ENCODE measurements at places on chromosomes 7 and 10.

DNA sequence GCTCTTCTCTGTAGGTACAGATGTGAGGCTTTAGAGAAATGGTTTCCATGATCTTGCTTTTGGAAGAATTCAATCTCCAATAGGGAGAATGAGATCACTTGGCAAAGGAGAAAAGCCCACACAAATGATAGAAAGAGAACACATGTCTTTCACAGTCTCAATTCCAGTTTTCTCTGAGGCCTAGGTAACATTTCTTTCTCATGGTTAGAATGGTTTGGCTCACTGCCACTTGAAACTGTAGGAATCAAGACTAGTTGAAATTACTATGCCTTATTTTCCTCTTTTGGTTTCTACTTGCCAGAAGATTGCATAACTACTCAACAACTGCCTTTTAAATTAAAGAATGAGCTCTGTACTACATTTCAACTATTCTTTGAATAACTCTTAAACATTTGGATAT is 276.5 kb upstream of the TEX47 start:
- DNase-seq = no peak

- no peak for DNase-seq
Observed at GRCh38 chr7:22944510-22944909, 69.4 kb downstream of the HYCC1 start.

DNA sequence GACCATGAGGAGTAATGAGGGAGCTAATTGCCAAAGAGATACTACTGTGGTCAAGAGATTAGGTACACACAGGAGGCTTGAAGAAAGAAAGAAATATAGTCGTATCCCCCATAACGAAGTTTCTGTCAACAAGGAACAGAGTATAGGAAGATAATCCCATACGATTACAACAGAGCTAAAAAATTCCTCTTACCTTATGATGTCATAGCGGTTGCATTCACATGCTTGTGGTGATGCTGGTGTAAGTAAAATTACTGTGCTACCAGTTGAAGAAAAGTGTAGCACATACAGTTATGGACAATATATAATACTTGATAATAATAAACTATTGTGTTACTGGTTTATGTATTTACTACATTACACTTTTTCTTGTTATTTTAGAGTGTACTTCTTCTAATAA is 51.6 kb upstream of the CASD1 start:
- no peak for DNase-seq

GRCh38 chr10:28914701-28915100 is 237.4 kb downstream of the BAMBI start:
- no peak for DNase-seq

DNA sequence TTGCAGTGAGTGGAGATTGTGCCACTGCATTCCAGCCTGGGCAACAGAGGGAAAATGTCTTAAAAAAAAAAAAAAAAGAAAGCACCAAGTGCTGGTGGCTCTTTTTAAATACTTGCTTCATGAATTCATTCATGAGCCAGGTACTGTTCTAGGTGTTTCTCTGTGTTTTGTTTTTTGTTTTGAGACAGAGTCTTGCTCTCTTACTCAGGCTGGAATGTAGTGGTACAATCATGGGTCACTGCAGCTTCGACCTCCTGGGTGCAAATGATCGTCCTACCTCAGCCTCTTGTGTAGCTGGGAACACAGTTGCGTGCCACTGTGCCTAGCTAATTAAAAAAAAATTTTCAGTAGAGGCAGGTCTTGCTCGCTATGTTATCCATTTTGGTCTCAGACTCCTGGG is 5.3 kb downstream of the STOX1 start:
- DNase-seq = no peak

- no peak for DNase-seq
Observed at GRCh38 chr7:90408142-90408541, 4.9 kb downstream of the CLDN12 start.

DNA sequence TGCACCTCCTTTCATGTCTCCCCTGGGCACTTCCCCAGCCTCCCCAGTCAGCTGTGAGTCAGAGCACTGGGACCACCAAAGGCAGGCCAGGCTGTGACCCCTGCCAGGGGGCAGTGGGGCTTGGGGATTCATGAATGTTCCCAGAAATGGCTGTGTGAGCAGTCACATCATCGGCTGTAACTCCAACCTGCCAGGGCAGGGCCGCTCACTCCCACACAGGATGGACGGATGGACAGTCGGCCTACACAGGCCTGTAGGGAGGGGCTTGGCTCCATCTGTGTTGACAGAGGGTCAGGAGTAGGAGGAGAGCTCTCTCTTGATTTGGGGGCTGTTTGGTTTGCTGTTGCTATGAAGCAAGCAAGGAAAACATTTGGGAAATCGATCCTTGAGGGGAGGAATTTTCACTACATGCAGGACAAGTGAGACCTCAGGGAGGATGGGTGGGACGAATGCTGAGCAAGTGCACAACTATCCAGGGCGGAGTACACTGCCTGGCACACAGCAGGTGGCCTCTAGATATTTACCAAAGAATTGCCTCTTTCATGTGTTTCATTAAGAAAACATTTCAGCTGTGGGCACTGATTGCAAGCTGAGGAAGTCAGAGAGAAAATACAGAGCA is 2.9 kb upstream of the IGFBP1 start:
- no peak for DNase-seq

- peak; percentile 52 for DNase-seq
Observed at GRCh38 chr10:96124230-96125141, 5.6 kb upstream of the ZNF518A start.

DNA sequence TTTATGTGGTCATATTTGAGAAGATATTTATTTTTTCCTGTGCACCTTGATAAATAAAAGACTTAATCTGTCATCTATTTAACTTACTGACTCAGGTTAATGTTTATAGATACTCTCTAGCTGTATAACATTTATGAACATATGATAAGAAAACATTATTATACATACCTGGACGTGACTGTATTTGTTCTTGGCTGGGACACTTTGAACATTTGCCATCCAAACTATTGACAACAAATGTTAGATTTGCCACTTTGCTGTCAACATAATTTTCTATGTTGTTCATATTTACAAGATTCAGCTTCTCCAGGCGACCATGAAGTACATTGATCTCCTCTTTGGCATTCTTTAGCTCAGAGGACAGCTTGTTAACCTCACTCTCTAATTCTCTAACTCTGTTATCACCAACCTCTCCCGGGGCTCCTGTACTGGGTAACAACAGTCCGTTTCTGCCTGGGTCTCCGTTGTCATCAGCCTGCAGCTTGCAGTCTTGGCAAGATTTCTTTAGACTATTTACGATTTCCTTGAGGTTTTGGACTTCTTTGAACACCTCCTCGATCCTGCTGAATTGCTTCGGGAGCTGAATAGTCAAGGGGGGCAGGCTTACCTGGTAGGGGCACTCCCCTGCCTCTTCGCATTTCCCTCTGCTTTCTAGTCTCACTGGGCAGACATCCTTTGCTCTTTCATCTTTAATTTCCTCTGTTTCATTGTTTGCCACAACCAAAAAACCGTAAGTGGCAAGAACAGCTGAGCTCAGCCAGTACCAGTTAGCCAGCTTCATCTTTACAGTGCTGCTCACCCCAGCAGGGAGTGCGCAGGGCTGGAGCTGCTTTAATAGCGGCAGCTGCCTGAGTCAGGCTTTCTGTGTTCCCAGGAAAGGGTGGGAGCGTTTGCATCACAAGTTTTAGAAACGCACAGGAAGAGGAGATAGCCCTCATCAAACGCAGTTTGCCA is at the start of gene FGL2:
FGL2 (minus strand) TSS at position 807 of the 954 bp plus-strand sequence; CDS start at position 781, 26 bp downstream.
- DNase-seq = peak; percentile 40

DNA sequence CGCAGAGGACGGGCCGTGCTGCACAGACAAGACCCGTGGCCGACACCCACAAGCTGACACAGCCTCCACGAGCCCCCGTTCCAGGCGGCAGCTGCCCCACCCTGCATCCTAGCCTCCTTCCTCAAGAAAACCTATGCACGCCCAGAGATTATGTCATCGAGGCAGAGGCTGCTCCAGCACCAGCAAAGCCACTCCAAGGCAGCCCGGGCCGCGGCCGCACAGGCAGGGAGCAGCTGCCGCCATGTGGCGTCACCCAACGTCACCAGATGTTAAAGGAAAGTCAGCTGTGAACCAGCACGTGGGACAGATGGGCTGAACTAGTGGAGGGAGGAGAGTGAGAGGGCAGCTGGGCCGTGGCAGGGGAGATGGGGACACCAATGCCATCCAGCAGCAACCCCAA is 59.8 kb downstream of the STK32C start:
- DNase-seq = no peak

GRCh38 chr10:104894681-104895080 is 253.6 kb downstream of the SORCS3 start:
- no peak for DNase-seq

DNA sequence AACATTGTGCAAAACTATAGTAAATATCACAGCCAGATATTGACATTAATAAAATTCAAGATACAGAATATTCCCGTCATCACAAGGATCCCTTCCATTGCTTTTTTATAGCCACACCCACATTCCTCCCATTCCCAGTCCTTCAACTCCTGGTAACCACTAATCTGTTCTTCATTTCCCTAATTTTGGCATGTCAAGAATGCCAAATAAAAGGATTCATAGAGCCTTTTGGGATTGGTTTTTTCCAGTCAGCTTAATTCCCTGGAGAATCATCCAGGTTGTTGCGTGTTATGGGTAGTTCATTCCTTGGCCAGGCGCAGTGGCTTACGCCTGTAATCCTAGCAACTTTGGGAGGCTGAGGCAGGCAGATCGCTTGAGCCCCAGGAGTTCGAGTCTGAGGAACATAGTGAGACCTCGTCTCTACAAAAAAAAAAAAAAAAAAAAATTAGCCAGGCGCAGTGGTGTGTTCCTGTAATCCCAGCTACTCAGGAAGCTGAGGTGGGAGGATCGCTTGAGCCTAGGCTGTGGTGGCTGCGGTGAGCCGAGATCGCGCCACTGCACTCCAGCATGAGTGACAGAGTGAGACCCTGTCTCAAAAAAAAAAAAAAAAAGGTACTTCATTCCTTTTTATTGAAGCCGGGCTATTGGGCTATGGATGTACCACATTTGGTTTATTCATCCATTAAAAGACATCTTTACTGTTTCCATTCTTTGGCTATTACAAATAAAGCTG is 2.7 kb downstream of the OGDH start:
- DNase-seq = no peak

DNA sequence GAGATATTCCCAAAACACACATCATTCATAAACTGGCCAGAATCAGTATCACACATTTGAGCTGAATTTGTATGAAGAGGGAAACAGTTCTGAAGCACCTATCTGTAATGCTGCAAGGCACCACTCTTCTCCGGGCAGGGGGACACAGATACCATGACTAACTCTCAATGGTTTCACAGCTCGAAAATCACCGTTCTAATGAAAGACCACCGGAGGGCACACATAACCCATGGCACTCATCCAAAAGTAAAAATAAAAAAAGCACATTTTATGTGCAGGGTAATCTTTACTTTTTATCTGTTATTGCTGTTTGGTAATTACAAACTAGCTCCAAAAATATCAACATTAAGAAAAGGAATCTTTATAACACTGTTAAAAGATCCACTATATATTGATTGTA is 137.5 kb downstream of the PARD3 start:
- no peak for DNase-seq

GRCh38 chr10:49187950-49188761 is at the start of gene TMEM273:
Gene TMEM273, minus strand, starts transcription at chr10:49188391. Its CDS starts 55 bp downstream, at chr10:49188336.
- DNase-seq = no peak

DNA sequence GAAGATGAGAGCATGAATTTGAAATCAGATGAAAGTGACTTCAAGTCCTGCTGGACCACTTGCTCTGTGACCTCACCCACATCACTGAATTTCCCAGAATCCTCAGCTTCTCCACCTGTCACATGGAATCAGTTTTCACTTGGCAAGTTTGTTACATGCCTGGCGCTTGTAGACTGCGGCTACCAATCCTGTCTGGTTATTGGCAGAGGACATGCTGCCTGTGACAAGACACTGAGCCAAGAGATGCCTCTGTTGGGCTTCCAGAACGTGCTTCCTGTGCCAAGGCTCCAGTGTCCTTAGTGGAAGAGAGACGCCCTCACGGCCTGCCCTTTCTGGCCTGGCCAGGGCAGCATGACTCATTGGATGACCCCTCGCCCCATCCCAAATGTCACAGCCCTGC is 4.4 kb upstream of the MYL10 start:
- no peak for DNase-seq

- DNase-seq = no peak
Observed at GRCh38 chr10:435397-435796, 254.1 kb downstream of the DIP2C start.

DNA sequence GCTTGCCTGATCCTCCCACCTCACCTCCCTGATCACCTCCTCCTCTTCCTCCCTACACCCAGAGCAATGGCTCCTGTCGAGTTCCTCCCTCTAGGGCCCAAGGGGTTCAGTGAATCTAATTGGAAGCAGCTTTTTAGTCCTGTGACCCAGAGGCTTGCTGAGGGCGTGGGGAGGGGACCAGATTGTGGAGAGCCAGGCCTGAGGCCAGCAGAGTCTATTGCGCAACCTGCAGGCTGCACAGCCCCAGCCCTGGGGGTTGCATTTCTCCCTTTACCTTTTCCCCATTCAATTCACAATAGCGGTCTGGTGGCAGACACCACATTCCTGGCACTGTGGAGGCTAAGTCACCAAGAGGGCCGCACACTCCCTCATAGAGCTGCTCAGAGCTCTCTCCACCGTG is 32.5 kb downstream of the GHRHR start:
- DNase-seq = no peak

GRCh38 chr7:79615466-79615865 is 162.0 kb upstream of the MAGI2 start:
- no peak for DNase-seq

DNA sequence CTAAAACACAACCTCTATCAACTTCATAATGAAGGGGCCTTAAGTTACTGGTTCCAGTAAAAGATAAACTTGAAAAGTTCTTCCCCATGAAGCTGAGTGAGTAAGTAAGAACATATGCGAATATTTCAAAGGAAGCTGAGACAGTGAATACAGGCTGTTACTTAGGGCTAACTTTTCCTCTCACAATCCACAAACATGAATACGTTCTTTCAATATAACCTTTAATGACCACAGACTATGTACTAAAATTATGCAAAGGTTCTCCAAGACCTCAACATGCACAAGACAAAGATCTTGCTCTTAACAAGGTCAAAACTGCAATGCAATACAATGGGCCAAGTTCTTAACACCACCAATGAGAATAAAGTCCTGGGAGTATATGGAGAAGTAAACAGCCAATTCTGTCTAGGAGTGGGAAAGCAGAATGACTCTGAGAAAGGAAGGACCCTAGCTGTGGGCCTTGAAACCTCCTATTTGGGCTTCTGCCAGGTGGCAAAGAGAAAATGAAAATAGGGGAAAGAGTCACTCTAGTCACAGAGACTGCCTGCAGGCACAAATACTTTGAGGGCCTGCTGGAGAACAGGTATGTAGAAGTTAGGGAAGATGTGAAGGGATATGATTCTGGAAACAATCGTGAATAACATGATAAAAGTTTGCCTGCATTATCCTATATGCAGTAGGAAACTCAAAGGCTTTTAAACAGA is 43.7 kb downstream of the OSBPL3 start:
- no peak for DNase-seq

DNA sequence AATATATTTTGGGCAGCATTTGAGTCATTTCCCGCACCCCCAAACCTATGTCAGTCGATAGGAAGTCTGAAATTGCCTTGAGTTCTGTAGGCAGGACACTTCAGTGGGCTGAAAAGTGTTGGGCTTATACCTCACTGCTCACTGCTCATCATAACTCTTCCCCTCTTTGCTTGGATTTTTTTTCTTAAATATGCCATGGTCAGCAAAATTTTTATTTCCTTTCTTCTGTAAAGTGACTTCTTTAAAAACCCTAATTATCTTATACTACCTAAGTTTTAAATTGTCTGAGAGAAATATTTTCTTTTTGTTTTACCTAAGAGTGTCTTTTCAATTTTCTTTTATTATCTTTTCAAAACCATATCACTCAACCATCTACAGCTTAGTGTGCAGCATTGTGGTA is 129.2 kb downstream of the KIF20B start:
- no peak for DNase-seq
